ENCODE measurements at places on chromosomes 1 and 21. TPM values are rescaled to one million over a fixed set of nuclear protein-coding genes. Genes with fewer than 3 reads are reported as not detected.

IGFN1 gene
- total RNA-seq: 0.86 TPM

PGBD5 gene
- total RNA-seq: 12.9 TPM

MRAP gene
- total RNA-seq: not detected

FCAMR gene
- total RNA-seq: not detected

UBAP2L gene
- total RNA-seq: 56.4 TPM

CLCA1 gene
- total RNA-seq: not detected

UTS2 gene
- not detected for total RNA-seq

GBP1 gene
- 10.4 TPM for total RNA-seq

TRIM46 gene
- total RNA-seq: 9.4 TPM

LCE1D gene
- not detected for total RNA-seq

RGS8 gene
- total RNA-seq: not detected

CHI3L2 gene
- not detected for total RNA-seq

BLACAT1 gene
- total RNA-seq: 3.9 TPM

KRTAP12-2 gene
- total RNA-seq: not detected

FMOD gene
- total RNA-seq: 0.17 TPM

ELAPOR1 gene
- 0.29 TPM for total RNA-seq

FAM229A gene
- total RNA-seq: 1.7 TPM

AGO4 gene
- 4.3 TPM for total RNA-seq
